ENCODE measurements at places on chromosomes 11 and 22. TPM values are rescaled to one million over a fixed set of nuclear protein-coding genes. Genes with fewer than 3 reads are reported as not detected.

Gene SMC1B
- total RNA-seq: not detected

Gene CCDC15
- 5.8 TPM for total RNA-seq

Gene KIRREL3
- total RNA-seq: 2.4 TPM

Gene CUL5
- 25.0 TPM for total RNA-seq

Gene TMEM86A
- total RNA-seq: 0.65 TPM

Gene ARSA
- total RNA-seq: 16.0 TPM

Gene FAM180B
- total RNA-seq: not detected

GRCh38 chr22:42343531-42344081 is 73.2 kb upstream of the TCF20 start:
- peak; percentile 39 for DNase-seq

DNA sequence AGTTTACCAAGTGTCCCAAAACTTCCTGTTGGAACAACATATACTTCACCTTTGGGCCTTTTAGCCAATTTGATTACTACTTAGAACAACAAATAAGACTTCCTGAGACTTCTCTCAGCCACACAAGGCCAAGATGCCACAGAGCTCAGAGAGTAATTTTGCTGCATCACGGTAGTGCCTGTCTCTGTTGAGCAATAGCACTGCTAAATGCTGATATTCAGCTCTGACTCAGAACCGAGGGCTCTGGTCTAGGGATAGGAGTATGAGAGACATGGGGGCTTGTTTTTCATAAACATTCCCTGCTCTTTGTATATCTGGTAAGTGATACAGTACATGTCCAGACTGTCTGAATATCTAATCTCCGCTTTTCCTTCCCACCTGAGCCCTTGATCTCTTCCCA is 260.4 kb upstream of the ARHGAP20 start:
- DNase-seq: no peak

DNA sequence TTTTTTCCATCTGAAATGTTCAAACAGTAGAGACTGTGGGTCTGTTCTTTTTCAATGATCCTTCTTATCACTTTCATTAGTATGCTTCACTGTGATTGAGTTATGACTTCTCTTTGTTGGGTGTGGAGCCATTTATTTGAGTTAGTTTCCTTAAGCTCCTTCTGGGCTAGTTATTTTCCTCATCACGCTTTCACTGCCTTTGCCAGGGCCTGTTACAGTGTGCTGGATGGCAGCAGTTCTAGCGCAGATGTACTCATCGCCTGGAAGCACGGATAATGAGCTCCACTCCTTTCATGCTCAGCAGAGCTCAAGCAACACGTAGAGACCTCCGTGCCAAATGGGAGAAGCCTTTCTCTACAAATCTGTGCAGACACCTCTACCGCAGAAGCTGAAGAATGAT is 7.0 kb upstream of the ARHGAP42 start:
- no peak for DNase-seq

DNA sequence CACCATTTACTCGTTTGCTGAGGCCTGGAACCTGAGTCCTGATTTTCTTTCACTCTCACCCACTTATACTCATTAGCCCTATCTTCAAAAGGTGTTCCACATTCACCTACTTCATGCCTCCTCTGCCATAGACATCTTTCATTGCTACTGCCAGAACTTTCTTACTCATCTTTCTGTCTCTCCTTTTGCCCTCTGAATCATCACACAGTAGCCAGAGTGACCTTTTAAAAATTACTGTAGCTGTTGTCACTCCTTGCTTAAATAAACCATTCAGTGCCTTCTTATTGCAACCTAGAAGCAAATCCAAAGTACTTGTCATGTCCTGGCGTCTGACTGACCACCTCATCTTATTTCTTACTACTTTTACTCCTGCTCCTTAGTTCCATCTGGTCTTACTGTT is 38.2 kb downstream of the ATXN10 start:
- peak; percentile 34 for DNase-seq

GRCh38 chr11:71117311-71117710 is 135.1 kb downstream of the SHANK2 start:
- no peak for DNase-seq

- no peak for DNase-seq
Observed at GRCh38 chr11:65788821-65789220, 2.0 kb downstream of the OVOL1 start.

GRCh38 chr22:29985912-29986311 is 94.4 kb upstream of the HORMAD2 start:
- DNase-seq: no peak

GRCh38 chr11:45857961-45858474 is 10.7 kb downstream of the CRY2 start:
- peak; percentile 87 for DNase-seq

DNA sequence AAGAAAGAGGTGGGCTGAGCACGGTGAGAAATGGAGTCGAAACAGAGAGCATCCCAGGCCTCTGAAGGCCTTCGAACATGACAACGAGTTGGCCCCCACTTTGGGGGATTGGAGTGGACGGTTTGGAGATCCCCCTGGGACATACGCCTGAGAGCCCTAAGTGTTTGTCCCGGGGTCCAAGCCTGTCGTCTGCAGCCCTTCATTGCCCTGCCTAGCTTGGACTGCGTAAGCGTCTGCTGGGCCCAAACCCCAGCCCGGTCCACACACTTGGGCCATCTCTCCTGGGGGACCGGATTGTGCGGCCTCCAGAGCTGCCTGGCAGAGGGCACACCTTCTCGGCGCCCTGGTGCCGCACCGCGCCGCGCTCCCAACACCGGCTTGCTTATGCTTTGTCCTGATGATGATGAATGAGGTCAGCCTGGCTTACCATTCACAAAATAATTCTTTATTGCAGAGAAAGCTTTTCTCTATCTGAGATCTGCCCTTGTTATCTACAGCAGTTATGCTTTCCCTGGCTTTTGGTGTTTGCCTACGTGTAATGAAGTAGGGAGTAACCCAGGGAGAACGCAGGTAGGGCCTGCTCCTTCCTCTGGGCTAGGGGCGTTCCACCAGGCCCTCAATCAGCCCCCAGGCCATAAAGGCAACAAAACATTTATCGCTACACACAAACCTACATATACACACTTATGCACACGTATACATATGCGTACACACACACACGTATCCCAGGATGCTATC is 85.9 kb upstream of the PPARA start:
- peak; percentile 36 for DNase-seq

DNA sequence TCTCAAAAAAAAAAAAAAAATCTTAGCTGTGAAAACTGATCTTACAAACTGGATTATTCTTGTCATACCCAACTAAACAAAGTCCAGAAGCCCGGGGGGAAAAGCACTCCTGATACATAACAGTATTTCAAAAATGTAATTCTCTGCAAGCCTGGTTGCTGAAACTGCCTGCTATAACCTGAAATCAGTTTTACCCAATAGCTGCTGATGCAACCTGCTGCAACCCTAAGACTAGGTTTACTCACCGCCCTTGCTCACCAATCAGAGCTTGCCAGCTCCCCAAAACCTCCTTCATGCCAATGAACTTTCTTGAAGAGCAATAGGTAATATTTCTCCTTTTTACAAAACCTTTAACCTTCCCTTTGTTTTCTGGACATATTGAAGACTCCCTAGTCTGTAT is 12.4 kb downstream of the FGF19 start:
- no peak for DNase-seq

DNA sequence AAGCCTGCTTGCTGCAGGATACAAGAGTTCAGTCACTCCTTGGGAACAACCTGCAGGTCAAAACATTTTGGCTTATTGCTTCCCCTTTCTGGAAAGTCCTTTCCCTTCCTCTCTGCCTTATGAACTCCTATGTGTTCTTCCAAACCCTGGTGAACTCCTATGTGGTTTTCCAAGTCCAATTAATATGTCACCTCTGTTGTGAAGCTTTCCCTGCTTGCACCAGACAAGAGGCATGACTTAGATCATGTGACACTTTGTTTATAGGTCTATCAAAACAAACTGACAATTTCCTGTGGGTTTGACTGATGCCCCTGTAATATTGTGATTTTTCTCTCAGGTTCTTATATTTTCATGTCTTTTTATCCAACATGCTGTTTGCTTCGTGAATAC is 64.2 kb downstream of the ENDOD1 start:
- no peak for DNase-seq

DNA sequence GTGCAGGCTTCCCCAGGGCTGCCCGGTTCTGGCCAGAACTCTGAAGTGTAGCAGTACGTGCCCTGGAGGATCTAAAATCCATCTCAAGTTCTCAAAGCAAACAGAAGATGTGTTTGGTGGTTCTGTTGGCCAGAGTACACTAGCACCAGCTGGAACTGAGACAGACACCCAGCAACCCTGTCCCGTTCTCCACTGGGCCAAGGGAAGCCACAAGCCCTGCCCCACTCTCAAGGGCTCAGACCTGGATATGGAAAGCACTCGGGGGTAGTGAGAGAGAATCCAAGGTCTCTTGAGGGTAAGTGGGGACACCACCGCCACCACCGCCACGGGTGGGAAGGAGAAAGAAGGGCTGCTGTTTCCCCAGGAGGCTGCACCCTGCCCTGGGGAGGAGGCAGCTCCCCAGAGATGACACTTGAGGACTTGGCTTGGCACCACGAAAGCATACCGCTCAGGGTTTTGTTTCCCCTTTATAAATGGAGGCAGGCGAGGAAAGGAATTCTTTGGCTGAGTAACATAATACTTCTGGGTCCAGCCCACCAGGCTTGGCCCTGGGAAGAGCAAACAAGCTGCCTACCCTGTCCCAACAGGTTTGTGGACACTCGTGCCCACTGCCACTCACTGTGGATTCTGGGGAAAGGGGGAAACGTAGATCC is 56.1 kb upstream of the POU2AF1 start:
- no peak for DNase-seq

GRCh38 chr11:18802381-18803257 is 11.0 kb upstream of the PTPN5 start:
- peak; percentile 54 for DNase-seq

DNA sequence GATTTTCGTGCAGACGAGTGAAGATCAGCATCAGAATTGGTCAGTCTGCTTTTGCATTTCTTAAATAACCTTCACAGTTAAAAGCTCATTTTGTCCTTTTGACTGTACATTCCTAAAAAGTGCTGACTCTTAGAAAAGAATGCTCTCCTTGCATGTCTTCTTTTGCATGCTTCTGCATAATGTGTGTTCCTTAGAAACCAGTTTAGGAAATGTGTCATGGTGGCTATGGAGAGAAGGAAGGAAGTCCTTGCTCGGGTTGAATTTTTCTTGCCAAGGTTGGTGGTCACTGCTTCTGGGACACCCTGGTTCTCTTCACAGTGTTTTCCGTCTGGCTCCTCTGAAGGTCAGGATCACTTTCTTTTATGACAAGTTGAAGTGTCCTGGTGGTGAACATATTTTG is 6.8 kb downstream of the AP2A2 start:
- DNase-seq: no peak

- DNase-seq: no peak
Observed at GRCh38 chr11:15201586-15201985, 86.9 kb downstream of the INSC start.

DNA sequence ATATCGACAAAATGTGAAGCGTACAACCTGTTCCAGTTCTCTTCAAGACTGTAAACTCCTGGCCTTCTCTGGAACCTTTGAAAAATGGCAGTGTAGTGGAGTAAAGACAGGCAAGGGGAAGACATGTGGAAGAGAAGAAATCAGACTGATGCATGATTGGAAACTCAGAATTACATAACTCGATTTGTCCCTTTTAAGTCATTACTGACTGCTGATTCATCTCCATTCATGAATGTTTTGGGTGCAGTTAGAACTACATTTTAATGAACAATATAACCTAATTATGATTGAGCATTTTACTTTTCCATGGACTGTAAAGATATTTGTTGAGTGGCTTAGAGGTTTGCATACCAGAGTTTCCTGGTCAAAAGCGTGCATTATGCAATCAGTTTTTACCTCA is 32.9 kb downstream of the FAT3 start:
- no peak for DNase-seq
